ENCODE measurements at places on chromosomes 7 and 10. TPM values are rescaled to one million over a fixed set of nuclear protein-coding genes. Genes with fewer than 3 reads are reported as not detected.

Gene AKR1C8
- total RNA-seq = not detected

Gene TEX47
- total RNA-seq = not detected

Gene KNDC1
- total RNA-seq = 0.32 TPM

Gene INMT
- total RNA-seq = 40.3 TPM

Gene TDRD1
- total RNA-seq = 0.60 TPM
